Germinal center (tissue), 1 donor: ENCODE measurements at places on chromosomes 7 and 10.

- no peak for DNase-seq
Measured at GRCh38 chr10:2079603-2080078, 342.3 kb upstream of the ADARB2 start.

GRCh38 chr10:29966269-29966668 lies 93.1 kb downstream of the JCAD start:
- no peak for DNase-seq

GRCh38 chr10:132146271-132146671 lies 40.5 kb upstream of the DPYSL4 start:
- DNase-seq = no peak

DNA sequence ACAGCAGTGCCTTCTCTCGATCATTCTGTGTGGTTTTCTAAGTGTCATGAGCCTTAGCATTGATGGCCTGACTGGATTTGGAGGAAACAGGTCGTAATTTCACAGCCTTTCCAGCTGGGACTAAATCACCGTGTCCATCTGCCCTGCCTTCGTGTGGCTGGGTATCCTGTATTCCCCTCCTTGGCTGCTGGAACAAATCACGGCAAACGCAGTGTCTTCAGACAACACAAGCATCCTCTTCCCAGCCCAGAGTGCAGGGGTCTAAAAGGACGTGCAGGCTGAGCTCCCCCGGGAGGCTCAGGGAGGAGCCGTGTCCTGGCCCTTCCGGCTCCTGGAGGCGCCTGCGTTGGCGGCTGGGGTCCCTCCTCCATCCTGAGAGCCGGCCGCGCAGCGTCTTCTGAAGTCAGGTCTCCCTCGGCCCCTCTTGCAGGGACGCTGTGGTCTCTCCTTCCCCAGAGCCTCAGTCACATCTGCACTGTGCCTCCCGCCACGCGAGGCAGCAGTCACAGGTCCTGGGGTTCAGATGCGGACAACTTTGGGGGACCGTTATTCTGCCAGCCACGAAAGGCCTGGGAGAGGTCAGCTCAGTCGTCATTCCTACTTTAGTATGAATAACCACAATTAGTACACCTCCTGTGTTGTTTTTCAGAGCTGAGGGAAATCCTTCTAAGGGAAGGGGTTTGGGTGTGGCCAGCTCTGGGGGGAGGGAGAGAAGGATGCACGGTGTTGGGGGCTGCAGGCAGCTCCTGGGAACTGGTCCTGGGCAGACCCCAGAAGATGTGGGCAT lies 41.1 kb downstream of the FAM20C start:
- DNase-seq = no peak

DNA sequence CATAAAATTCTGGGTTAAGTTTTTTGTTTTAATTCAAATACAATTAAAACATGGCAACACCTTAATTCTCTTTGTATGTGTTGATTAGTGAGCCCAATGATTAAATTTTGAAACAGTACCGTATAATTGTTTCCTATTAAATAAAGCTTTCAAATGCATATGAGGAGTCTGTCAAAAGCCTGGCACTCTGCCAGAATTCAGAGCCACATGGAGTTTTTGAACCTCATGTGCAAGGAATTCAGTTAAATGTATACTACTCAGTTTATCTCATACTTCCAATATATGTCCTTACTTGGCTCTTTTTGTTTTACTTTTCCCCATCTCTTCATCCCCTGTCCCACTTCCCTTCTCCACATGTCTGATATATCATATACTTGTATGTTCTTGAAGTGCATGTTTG lies 165.6 kb upstream of the FAM3C start:
- DNase-seq = no peak

DNA sequence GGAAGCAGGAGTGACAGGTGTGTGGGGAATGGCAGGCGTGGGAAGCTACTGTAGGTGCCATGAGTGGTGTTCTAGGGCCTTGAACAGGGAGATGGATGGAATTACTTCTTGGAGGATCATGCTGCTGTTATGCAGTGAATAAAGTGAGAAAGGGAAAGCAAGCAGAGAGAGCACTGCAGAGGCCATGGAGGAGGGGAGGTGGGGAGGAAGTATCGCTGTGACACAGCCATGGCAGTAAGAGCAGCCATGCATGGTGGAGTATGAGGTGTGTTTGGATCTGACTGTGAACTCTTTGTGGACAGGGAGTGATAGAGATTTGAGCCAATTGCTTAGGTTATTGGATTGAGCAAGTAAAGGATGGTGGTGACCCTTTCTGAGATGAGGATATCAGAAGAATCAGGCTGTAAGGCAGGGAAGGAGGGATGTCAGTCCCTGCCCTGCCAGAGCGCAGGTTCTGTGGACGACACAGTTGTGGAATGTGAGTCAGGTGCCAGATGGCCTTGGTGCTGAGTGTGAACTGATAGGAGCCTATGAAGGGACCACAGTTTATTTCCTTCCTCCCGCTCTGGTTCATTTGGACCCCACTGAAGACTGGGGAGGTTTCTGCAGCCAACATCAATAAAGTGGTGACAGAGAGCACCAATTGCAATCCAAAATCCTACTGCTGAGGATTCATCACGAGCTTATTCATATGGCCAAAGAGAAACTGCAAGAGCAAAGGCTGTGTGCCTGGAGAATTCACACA lies 105.5 kb upstream of the TMEM72 start:
- DNase-seq = no peak

GRCh38 chr10:42887734-42888503 lies 105.3 kb downstream of the BMS1 start:
- DNase-seq = no peak

- DNase-seq = peak; percentile 30
Measured at GRCh38 chr10:13528123-13528874, 515 bp downstream of the BEND7 start.

DNA sequence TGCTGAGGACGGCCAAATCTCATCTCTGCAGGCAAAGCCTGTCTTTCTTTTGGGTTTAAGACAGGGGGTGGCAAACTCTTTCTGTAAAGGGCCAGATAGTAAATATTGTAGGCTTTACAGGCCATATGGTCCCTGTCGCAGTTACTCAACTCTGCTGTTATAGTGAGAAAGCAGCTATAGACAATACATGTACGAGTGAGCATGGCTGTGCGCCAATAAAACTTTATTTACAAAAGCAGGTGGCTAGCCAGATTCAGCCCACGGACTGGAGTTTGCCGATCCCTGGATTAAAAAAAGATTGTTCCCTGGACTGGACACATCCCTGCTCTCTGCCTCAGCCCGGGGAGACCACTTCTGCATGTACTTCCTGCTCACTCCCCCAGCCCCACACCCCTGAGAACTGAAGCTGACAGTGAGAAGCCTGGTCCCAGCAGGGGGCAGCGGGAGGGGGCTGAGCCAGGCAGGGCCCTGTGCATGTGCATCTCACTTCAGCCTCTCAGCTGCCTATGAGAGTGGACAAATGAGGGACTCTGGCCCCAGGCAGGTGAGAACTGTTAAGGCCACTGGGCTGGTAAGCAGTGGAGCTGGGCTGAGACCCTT lies 392.4 kb downstream of the PLXNA4 start:
- DNase-seq = no peak

DNA sequence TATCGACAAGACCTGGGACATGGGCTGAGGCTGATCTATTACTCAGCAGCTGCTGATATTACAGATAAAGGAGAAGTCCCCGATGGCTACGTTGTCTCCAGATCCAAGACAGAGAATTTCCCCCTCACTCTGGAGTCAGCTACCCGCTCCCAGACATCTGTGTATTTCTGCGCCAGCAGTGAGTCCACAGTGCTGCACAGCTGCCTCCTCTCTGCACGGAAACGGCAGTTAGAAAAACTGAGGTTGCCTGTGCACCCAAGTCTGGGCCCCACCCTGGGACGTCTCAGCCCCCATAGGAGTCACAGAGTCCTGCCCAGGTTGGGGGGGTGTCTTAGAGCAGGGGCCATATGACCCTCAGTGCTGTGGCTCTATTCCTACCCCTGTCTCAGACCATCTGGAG lies 167.4 kb upstream of the PRSS58 start:
- no peak for DNase-seq

GRCh38 chr10:103490986-103491314 lies 2.6 kb upstream of the NEURL1 start:
- DNase-seq = no peak

- DNase-seq = no peak
Measured at GRCh38 chr10:132544744-132545658, 7.4 kb downstream of the INPP5A start.

- DNase-seq = no peak
Measured at GRCh38 chr7:141590666-141591065, 39.5 kb downstream of the AGK start.

DNA sequence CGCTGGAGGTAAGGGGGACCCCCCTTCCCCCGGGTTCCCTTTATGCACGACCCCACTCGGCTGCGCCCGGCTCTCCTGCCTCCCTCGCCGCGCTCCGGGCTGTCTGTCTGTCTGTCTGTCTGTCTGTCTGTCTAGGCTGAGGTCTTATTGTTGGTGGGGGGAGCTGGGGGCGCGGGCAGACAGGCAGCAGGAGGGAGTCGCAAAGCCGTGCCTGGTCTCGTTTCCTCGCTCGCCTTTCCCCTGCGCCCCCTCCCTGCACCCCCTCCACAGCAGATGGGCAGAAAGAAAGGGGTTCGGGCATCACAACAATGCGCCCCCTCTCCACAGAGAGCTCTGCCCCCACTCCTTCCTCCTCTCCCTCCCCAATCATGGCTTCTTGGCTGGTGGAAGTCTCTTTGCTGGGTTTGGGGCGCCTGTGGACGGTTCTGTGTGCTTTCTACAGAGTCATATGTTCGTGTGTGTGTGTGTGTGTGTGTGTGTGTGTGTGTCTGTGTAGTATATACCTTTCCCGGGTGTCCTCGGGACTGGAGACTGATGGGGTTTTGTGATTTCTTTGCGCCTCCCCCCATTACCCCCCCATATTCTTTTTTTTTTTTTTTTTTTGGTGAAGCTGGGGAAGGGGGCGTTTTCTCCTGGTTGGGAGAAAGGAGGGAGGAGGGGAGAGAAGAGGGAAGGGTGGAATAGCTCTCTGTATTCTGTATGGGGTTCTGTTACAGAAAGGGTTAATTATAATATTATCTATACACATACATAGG lies 1.9 kb downstream of the AUTS2 start:
- DNase-seq = peak; percentile 16

- DNase-seq = no peak
Measured at GRCh38 chr10:79404231-79404609, 41.2 kb downstream of the ZCCHC24 start.

DNA sequence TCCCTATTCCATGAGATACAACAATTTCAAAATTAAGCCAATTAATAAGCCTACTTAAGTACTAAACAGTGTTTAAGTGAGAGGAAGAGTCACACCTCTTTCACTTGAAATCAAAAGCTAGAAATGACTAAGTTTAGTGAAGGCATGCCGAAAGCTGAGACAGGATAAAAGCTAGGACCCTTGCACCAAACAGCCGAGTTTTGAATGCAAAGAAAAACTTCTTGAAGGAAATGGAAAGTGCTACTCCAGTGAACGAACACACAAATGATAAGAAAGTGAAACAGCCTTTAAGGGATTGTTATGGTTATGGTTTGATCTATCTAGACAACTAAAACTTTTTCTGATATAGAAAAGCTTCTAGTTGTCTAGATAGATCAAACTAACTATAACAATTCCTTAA lies 135.4 kb upstream of the KMT2E start:
- DNase-seq = no peak

DNA sequence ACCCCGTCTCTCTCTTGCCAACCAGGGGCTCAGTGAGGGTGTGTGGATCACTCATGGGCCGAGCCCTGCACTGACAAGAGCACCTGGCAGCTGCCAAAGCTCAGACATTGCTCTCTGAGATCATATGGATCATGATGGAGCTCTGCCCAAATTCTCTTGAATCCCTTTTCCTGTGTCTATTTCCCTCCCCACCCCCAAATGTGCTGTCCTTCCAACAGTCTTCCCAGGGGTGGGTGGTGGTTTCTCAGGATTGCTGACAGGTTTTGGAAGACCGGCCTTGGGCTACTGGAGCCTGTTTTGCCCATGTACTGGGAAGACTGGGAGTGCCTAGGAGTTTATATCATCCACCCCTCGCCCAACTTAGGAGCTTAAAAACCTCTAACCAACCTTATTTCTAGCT lies 10.5 kb downstream of the ARHGAP22 start:
- DNase-seq = no peak

- DNase-seq = no peak
Measured at GRCh38 chr10:109668154-109668665, 255.1 kb downstream of the XPNPEP1 start.

GRCh38 chr10:119289227-119289920 lies 82.0 kb downstream of the GRK5 start:
- DNase-seq = no peak

DNA sequence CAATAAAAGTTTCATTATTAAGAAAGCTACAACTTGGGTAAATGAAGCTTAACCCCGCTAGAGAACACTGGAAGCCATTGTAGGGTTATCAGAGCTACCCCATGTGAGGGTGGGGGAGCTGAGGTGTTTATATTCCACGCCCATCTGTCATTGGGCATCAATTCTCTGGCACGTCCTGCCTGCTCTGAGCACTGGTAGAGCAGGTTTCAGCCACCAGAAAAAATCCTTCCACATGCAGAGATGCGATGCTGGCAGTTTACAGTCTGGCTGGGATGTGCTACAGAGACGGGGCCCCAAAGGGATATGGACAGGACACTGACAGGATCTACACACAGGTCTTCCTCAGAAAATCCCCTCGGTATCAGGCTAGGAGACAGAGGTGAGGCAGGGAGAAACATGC lies 15.9 kb upstream of the RAPGEF5 start:
- no peak for DNase-seq

DNA sequence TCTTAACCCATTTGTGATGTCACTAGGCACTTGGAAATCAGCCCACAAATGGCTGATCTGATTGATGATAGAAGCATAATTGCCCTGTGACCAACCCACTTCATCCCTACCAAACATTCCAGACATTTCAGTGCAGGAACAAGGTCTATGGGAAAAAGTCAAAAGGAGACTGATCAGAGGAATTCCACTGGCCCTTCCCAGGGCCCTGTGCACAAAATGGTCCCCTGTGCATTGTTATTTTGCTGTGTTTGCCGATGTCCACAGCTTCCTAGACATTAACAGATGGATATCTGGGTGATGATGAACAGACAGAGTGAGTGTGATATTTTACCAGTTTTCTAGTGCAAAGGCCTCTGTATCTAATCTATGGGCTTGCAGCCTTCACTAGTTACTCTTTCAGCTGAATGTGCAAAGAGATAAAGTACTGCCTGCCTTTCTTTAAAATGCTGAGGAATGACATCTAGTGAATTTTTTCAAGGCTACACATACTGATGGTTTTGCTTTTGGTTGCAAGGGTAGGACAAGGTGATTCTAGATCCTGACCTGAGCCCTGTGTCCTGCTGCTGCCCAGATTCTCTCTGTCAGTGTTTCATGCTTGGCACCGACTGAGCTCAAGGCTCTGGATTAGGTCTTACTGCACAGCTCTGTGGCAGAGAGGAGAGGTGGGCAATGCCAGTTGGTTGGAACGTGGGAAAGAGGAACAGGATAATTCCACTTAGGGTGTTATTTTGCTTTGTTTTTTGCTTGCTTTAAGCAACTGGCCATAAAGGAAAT lies 55.4 kb downstream of the CALD1 start:
- no peak for DNase-seq
